C1 segment of cervical spinal cord (tissue), 14 donors: ENCODE measurements at places on chromosomes 1 and 21.

DNA sequence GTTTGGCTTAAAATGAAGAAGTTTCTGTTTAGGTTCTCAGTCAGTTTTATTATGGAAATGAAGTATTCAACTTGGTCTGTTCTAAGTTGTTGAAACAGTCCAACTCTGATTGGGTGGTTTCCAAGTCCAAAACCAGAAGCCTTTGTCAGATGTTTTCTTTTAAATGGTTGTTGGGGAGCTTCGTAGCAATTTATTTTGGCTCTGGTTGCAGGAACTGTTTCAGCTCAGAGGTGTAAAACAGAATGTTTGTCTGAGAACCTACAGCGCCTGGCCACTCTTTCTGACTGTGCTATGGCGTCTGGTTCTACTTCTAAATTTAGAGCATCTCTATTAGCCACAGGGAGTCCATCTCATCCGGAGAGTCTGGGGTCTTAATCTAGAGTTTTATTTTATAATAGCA lies 582.6 kb upstream of the TMPRSS15 start:
- no peak for DNase-seq

DNA sequence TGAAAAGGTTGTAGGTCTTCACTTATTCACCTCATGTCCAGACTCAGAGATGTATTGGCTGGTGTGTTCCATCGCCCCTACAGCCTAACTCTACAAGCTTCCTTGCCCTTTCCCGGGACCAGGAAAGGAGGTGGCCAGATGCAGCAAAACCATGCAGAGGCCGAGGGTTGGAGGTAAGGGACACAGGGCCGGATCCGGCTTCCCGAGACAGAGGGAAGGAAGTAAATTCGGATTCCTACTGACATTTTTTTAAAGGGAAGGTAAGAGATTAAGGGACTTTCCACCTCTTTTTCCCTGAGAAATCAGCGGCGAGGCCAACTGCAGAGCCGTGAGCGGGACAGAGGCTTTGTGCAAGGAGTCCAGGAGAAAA lies 12.7 kb downstream of the EPHA10 start:
- no peak for DNase-seq

- no peak for DNase-seq
Measured at GRCh38 chr1:15406614-15407559, 2.8 kb upstream of the EFHD2 start.

- DNase-seq = no peak
Measured at GRCh38 chr1:153795934-153796785, 21.0 kb downstream of the SLC27A3 start.

DNA sequence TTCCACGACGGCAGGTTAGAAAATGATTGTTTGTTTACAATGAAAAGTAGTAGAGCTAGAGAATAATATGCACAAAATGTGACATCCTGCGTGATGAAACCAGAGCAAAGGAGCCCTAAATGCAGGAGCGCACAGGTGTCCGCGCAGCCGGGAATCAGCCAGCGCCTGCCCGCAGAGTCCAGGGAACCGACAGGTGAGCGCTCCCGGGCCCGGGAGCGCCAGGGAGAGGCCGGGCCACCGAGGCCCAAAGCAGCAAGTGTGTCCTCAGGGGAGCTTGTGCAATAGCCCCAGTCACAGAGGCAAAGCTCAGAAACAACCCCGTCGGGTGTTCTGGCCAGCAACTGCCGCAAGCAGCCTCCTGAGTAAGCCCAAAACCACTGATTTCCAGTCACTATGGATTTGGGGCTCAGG lies 789 bp upstream of the GALE start:
- no peak for DNase-seq

- DNase-seq = no peak
Measured at GRCh38 chr1:240768979-240769378, 157.0 kb upstream of the GREM2 start.
